Neural progenitor cell (in vitro differentiated cells): ENCODE measurements at places on chromosomes 7 and 10. TPM values are rescaled to one million over a fixed set of nuclear protein-coding genes. Genes with fewer than 3 reads are reported as not detected.

DNA sequence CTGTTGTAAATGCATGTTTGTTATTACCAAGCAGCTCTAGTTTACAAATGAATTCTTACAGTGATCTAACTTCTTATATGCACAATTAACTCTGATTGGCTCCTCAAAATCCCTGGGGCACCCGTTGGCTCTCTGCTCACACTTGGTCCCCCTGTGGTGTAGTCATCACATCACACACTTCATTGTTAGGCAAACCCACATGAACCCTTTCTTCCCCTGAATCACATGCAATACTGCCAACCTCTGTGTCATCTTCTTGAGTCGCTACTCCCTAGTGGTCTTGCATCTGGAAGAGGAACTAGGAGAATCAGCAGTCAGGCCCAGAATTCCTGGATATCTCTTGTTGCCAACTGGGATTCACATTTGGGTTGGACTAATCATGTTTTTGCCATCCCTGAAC lies 73.1 kb downstream of the CD36 start:
- no peak for DNase-seq

- no peak for DNase-seq
Observed at GRCh38 chr10:93315246-93315645, 166.9 kb downstream of the MYOF start.

DNA sequence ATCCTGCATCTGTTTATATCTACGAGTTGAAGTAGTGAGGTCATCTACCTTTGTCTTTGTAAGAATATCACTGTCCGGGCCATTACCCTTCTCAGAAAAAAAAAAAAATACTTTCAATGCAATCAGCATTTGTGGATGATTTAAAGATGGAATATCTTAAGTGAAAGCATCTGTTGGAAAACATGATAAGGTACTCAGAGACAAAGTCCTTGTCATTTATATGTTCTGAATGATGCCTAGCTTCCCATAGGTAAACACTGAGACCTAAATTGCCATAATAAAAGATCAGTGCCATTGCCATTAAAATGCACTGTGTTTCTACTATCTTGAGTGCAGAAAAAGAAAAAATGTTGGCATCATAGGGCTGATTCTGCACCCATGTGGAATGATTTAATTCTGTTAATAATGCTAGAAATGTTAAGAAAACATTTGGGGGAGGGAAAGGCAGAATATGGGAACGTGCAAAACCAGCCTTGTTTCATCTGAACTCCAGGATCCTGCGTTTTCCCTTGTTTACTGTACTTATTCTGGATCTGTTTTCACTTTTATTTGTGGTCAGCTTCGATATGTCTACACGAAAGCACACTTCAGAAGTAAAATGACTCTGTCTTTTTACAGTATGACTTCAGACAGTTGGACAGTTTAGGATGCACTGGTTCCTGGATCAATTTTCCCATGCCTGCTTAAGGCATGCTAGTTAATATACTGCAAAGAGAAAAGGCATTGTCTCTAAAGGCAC lies 669.8 kb downstream of the SUGCT start:
- DNase-seq, result no peak

DNA sequence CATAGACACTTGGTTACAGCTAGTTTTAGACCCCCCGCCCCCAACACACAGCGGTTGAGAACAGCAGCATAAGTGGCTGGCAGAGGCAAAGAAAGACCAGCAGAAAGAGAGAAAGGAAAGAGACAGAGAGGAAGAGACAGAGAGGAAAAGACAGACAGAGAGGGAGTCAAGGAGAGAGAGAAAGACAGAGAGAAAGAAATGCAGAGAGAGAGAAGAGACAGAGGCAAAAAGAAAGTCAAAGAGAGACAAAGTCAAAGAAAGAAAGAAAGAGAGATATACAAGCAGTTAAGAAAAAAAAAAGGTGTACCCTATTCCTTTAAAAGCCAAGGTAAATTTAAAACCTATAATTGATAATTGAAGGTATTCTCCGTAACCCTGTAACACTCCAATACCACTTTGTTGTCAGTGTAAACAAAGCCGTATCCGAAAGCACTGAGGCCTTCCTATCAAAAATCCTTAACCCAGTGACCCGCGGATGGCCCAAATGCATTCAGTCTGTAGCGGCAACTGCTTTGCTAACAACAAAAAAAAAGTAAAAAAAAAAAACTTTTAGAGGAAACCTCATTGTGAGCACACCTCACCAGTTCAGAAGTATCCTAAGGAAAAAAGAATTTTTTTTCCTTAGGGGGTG lies 11.9 kb upstream of the SLC12A9 start:
- peak; percentile 49 for DNase-seq

- no peak for DNase-seq
Observed at GRCh38 chr7:70797109-70797514, 334.8 kb upstream of the GALNT17 start.

- no peak for DNase-seq
Observed at GRCh38 chr10:67302701-67303100, 376.9 kb downstream of the LRRTM3 start.

GRCh38 chr7:93211228-93211818 lies 14.9 kb downstream of the HEPACAM2 start:
- no peak for DNase-seq

Gene VWA2
- total RNA-seq, result 0.09 TPM in 1 of 2 replicates, not detected in the other

- no peak for DNase-seq
Observed at GRCh38 chr10:101897633-101898032, 54.0 kb upstream of the KCNIP2 start.

DNA sequence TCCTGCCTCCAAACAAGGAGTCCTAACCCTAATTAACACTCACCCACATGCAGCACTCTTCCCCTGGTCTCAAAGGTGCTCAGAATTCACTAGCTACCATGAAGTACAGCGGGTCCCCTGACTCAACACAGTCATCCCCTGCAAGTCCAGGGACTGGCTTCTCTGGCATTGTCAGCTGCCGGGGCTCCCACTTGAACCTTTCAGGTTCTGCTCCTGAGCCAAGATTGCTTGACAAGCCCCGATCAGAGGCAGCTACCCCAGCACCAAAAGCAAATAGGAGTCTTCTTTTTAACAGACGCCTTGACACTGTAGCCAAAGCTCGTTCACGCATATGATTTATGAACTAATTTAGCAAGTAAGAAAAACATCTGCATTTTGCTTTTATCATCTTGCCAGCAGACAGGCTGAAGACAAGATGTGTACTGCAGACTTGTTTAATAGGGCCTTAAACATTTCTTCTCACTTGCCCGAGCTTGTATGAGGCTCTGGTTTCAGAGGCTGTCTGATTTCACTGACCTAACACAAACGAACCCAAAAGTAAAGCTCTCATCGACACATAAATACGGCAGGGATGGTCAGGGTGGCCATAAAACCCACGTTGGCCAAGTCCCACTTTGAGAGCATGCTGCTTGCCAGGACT lies 67.6 kb upstream of the ADAM12 start:
- no peak for DNase-seq

- DNase-seq, result no peak
Observed at GRCh38 chr10:4651404-4652037, 174.5 kb upstream of the AKR1E2 start.
